ENCODE measurements at places on chromosomes 3 and 15.
A peak's percentile ranks its signal among the peaks of the same experiment; 100 is the strongest.

DNA sequence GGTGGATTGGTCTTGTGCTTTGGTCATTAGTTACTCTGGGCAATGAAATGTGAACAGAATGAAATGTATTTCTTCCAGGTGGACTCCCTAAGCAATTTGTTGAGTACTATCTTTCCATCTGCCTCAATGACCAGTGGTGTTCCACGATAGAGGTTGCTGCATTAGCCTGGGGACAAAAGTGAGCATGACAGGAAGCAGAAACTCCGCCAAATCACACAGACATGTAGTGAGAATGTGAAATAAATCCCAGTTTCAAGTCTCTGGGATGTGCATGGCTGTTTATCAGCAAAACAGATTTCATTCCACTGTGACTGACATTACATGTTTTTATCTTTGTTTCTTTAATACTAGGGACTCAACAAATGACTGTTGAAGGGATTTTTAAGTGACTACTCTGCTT is 63.3 kb upstream of the DCBLD2 start:
- no peak for DNase-seq

- no peak for DNase-seq
These were observed 27.9 kb upstream of the PDE8A start for GRCh38 chr15:84953726-84954125.

GRCh38 chr15:79897380-79897678 is 515 bp upstream of the MTHFS start:
- no peak for DNase-seq

- DNase-seq = peak; percentile 84
These were observed at the start of gene UBA3 for GRCh38 chr3:69080233-69080920. Gene UBA3 (minus strand): TSS chr3:69080365. CDS start chr3:69080353, 12 bp downstream.

- peak; percentile 63 for DNase-seq
These were observed 18.3 kb upstream of the FOXP1 start for GRCh38 chr3:71601811-71602210.

All from kidney glomerular epithelial cell (primary cell).